ENCODE measurements at places on chromosomes 16 and 17.

DNA sequence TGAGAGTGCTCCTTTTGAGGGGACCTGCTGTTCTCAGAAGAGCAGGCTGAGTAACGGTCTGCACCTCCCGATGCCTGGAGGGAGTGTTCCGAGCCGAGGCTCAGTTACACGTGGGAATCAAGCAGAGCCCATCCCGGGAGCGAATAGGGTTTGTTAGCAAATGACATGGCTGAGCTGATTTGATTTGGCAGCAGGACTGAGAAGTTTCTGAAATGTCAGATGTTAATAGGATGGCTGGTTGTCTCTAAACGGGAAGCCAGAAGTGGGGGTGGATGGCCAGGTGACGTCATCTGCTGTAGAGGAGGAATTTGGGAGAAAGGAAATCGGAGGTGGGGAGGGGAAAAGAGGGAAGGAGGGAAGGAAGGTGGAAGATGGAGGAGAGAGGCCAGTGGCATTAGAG, 128.0 kb downstream of the RAP1GAP2 start:
- DNase-seq: no peak

- DNase-seq: no peak
Observed at GRCh38 chr16:58409316-58409973, 17.2 kb downstream of the GINS3 start.

DNA sequence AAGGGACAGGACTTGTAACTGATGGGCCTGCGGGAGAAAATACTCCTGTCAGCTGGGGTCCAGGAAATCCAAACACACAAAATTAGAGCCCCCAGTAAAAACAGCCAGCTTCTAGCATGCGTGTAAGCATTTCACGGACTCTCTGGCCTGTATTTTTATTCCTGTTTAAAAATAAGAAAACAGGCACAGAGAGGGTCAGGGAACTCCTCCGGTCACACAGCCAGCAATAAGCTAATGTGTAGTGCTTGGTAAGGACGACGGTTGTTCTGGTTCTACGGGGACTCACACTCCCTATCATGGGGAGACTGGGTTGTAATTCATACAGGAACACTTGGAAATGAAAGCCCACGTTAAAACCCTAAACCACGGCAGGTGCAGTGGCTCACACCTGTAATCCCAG, 1.5 kb upstream of the TCF25 start:
- no peak for DNase-seq

DNA sequence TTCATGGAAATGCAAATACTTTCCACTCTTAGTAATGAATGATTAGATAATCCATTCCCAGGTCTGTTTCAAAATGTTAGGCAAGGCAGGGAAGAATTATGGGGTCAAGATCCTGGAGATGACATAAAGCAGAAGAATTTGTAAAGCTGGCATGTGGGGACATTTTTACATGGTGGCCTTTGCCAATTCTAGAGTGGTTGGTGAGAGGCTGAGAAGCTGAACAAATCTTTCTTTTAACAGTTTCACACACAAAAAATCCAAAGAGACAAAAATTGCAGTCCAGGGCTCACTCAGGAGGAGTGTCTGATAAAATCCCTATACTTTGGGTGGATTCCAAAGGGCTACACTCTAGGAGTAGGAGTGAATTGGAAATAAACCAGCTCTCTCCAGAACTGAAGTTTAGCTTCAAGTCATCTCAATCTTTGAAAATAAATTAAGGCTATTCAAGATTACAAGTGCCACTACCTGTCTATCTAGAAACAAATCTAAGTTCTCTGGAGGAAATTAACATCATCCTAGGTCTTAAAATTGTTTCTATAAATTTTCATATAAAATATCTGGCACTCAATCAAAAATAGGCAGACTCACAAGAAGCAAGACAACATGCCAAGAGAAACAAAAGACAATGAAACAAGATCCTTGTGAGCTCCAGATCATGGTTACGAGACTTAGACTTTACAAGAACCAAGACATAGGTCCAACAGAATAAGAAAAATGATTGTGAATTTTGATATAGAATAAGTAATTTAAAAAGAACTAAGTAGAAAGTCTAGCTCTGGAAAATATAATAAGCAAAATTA, 113.0 kb upstream of the AXIN2 start:
- no peak for DNase-seq

GRCh38 chr16:28923652-28924398, 1.2 kb downstream of the RABEP2 start:
- DNase-seq: peak; percentile 22

- no peak for DNase-seq
Observed at GRCh38 chr16:4826980-4827379, 20.1 kb downstream of the GLYR1 start.

- DNase-seq: no peak
Observed at GRCh38 chr17:67546578-67547527, 169.8 kb downstream of the PITPNC1 start.

DNA sequence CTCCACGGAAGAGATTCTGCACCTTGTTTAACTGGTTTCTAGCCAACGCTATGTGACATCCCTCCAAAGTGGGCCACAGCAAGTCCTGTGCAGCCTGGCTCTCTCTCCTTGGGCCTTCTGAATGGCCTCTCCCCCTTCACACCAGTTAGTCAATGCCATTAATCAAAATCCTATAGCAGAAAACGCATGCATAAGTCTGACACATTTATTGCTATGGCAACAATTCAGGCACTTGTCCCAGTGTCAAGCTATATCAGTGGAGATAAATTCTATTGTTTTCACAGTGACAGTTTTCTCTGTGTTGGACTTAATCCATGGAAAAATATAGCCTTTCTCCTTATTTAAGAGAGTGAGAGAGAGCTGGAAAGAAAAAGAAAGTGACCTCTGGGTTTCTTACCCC, 87.2 kb upstream of the TOX3 start:
- DNase-seq: no peak

GRCh38 chr16:977081-977701, 4.4 kb upstream of the SOX8 start:
- no peak for DNase-seq

DNA sequence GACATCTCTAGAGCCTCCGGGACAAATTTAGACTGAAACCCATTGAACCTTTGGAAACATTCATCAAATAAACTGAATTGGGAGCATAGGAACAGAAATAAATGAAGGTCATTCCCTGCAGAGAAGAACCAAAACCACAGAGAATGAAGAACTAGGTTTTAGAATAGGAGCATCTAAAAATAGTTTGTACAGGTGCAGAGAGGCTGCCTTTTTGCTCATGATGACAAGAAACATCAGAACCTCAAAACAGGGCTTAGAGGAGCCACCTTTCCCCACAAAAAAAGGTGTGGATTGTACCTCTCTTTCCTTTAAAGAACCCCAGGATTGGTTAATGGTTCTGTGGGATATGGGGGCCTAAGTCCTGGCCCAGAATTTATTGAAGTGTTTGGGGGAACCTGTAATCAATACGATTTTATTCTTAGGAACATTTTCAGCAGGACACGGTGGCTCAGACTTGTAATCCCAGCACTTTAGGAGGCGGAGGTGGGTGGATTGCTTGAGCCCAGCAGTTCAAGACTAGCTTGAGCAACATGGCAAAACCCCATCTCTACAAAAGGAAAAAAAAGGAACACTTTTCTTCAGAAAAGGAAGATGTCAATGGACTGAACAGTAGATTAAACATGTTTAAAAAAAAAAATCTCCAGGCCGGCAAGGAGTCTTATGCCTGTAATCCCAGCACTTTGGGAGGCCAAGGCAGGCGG, 37.7 kb upstream of the SLC47A1 start:
- DNase-seq: no peak

DNA sequence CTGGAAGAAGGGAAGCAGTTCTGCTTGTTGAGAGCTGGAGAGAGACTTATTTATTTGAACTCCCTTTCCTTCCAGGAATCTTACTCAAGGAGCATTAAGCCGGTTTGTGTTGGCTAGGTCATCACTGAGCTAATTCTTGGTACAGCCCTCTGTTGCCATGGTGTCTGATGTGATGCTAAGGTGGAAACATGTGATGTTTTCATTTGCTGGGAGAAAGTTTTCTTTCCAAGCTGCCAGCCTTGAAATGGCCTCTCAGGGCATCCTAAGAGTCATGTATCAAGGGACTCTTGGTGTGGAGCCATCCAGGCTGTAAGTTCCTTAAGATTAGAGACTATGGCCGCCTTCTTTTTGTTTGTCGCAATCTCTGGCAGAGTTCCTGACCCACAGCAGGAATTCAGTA, 4.2 kb downstream of the PSKH1 start:
- DNase-seq: no peak

DNA sequence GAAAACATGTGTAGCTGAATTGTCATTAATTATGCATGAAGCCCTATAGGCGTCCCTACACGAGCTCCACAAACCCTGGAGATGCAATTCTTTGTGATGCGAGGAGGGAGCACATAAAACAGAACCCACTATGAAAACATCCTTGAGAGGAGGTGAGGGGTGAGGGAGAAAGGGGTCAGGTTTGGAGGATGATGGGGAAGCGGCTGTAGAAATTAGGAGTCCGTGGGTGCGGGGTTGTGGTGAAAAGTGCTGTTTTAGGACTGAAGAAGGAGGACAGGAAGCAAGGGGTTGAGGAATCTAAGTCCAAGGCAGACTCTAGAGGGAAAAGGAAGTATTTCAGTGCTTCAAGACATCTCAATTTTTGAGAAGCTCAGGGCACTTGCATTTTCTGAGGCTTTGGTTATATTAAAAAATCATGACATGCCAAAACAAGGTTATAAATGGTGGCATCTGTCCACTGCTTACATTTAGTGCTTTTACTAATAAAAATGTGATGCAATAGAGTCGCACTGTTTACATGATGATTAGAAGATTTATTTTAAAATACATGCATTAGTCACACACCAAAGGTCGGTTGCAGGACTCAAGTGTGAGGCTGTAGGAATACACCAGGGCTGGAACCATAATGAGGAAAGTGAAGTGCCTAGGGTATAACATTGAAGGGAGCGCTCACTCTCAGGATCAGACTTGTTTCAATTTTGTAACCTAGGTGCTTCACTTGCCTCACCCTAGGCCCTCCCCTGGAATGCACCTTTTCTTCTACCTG, 379.5 kb downstream of the HS3ST4 start:
- DNase-seq: no peak

- DNase-seq: no peak
Observed at GRCh38 chr17:68185820-68186219, 62.0 kb upstream of the AMZ2 start.

- DNase-seq: peak; percentile 58
Observed at GRCh38 chr16:4936181-4936990, 562 bp downstream of the PPL start.

GRCh38 chr17:10392880-10393279, 20.1 kb upstream of the MYH13 start:
- no peak for DNase-seq

DNA sequence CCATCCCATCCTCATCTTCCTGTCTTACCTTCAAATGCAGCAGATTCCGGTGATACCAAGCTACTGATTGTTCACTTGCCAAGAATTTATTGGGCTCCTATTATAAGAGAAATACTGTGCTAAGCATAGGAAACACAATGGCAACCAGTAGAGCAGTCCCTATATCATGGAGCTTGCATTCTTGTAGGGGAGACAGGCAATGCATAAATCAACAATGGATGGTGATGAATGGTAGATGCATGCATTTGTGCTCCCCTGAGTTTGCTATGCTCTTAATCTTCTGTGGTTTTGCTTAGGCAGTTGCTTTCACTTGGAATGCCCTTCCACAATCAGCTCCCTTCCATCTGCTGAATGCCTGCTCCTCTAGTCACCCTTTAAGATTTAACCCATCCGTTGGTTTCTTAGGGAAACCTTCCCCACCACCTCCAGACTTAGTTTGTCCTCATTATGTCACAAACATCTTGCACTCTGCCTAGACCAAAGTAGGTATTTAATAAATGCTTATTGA, 200.2 kb upstream of the TOX3 start:
- DNase-seq: no peak

- DNase-seq: peak; percentile 43
Observed at GRCh38 chr16:10738231-10739077, 5.2 kb upstream of the NUBP1 start.

GRCh38 chr16:20104563-20105183, 31.0 kb upstream of the GPR139 start:
- DNase-seq: no peak

- DNase-seq: no peak
Observed at GRCh38 chr16:66475232-66475631, 48.1 kb downstream of the BEAN1 start.

DNA sequence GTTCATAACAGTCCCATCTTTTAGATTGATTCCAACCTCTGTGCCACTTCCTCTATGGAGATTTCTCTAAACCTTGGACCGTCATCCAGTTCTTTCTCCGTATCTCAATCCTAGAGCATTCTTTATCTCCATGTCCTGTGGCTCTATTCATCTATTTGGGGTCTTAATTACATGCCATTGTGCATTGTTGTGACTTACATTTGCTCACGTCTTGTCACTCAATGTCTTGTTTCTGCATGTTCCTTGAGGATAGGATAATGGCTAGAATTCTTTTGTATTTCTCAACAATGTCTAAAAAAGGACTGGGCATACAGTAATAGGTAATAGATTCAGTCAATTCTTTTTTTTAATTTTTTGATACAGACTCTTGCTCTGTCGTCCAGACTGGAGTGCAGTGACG, 50.2 kb downstream of the ARSG start:
- DNase-seq: no peak

DNA sequence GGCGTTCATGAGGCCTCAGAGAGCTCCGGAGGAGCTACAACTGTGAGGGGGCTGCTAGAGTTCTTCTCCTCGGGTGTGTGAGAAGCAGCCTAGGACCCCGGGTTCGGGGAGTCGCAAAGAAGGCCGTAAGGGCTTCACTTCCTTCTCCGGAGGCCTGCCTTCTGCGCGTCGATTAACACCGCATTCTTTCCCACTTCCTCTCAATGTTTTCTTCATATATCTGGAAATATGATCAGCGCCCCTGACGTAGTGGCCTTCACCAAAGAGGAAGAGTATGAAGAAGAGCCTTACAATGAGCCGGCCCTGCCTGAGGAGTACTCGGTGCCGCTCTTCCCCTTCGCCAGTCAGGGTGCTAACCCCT, 449 bp downstream of the SMCR8 start:
- no peak for DNase-seq

DNA sequence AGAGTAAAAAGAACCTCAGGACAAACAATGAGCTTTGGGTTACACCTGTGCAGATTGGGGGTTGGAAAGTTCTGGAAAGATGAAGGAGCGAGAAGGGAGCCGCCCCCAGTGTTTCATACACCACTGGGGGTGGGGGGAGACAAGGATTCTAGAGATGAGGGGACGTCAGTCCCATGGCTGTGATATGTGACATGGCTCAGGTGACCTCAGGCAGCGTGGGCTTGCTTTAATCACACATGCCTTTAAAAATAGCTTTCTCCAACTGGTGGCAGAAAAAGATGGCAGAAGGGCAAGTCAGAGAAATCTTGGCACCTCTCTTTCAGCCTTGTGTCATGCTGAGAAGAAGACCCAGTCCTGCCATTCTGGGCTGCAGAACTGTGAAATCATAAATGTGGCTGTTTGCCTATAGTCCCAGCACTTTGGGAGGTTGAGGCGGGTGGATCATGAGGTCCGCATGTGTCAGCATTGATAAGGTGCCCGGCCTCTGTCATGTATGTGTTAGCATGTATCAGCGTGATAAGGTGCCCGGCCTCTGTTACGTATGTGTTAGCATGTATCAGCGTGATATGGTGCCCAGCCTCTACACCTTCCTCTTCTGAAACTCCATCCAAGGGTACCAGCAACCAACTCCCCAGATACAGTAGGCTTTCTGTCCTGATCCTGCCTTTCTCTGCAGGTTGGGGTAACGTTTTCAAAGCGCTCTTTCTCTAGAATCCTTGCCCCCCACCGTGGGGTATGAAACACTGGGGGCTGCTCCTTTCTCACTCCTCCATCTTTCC, 25.0 kb downstream of the WIPI1 start:
- no peak for DNase-seq

GRCh38 chr16:261031-261691, 14.6 kb downstream of the RGS11 start:
- no peak for DNase-seq

GRCh38 chr16:17370223-17370707, 100.5 kb downstream of the XYLT1 start:
- DNase-seq: no peak

Data from SW480 (cell line).